ENCODE measurements at places on chromosomes 5 and 9.

- DNase-seq: no peak
Observed at GRCh38 chr9:121915304-121915625, 177.8 kb downstream of the TTLL11 start.

GRCh38 chr5:160233215-160233614 lies 3.9 kb downstream of the FABP6 start:
- no peak for DNase-seq

DNA sequence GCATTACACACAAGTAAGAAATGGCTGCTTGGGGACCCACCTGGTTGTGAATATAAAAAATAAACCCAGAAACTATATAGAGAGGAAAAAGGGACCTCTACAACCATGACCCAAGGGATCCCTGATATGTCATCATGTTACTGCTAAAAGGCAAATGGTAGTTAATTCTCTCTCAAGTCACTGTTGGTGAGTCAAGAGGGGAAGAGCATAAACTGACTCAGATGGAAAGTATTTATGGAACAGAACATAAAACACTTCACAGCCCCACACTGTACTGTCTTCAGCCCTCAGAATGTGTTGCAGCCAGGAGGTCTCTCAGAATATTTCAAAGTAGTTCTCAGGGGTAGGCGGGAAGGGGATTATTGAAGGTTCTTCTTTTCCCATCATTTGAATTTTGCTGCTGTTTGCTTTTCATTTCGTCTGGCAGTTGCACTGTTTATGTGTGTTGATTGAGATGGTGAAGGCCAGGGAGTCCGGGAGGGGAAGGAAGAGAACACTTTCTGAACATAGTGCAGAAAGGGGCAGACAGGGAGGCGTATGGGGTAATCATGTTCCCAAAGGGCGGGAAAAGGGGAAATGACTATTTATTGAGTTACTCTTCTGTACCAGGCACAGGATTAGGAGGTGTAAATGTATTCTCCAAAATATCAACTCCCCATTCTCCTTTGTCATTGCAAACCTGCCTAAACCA lies 85.5 kb downstream of the TEK start:
- DNase-seq: no peak

- no peak for DNase-seq
Observed at GRCh38 chr5:53113947-53114346, 4.4 kb upstream of the MOCS2 start.

- DNase-seq: no peak
Observed at GRCh38 chr9:129285382-129285781, 107.3 kb upstream of the IER5L start.
